Left kidney (tissue), 8 donors: ENCODE measurements at places on chromosomes 3 and 15.

DNA sequence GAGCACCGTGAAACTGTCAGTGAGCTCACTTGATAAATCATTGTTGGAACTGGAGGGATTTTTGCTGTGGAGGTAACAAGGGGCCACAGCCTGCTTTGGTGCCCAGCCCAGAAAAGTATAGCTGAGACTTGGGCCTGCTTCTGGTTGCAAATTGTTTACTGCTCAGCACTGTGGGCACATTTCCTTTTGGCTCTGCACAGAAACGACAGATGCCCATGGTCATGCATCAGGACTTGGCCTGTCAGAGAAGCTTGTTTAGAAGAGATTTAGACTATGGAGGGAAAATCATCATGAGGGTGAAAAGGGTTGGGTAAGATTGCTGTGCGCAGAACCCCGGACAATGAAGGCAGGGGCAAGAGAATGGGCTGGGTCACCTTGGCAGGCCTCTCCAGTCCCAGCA lies 286.1 kb upstream of the CTNNB1 start:
- DNase-seq: no peak

- DNase-seq: no peak
These were observed 34.8 kb downstream of the CHRD start for GRCh38 chr3:184414418-184415202.

DNA sequence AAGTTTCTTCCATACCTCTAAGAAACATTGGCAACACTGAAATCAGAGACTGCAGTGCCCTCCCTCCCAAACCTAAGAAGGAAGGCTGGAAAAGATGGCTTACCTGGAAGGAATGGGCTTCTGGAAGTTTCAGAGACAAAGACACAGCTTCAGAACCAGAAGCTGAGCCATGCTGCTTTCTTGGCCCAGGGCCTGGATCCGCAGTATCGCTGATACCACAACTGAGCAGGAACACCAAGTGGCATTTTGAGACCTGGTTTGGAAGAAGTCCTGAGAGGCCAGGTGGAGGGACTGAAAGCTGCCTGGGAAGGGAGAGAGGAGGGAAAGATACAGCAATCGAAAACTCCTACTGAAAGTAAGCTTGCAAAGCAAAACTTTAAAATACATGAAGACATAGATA lies 19.8 kb downstream of the GPR160 start:
- DNase-seq: no peak

DNA sequence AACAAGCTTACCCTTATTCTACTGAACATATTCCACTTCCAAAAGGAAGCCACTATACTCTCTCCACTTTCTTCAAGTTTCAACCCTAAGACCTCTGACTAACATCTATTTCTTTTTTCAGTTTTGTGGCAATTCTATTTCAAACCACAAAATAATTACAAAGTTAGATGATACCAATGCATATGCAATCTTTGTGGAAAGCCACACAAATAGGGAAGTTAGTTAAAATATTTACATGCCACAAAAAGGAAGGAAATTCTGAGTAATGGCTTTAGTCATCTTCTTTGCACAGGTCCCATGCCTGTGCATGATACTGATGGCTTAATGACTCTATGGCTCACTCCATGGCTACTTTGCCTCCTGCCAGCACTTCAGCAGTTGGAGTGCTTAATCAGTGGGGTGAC lies 57.0 kb upstream of the MCTP2 start:
- DNase-seq: no peak

- no peak for DNase-seq
These were observed 54.3 kb downstream of the NTRK3 start for GRCh38 chr15:88202231-88202630.

DNA sequence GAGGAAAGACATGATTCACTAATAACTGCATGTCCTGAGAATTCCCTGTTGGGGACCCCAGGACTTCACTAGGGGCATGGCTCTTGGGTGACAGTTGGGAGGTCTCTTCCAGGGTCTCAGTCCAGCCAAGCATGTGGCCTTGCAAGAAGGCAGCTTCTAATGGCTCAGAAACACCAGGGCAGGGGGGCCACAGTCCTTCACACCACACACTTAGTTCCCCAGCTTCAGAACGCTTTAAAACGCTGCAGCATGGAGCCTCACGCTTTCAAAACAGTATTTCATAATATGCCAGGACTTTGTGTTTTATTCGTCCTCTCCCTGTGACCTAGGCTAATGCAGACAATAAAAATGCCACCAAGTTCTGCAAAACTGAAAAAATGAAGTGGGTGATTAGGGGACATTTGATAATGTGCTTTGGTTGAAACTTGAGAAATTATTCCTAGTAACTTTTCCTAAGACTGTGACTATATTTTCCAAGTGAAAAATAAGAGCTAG lies 48.4 kb upstream of the LIMD1 start:
- no peak for DNase-seq

- no peak for DNase-seq
These were observed 24.8 kb downstream of the ZBTB38 start for GRCh38 chr3:141392897-141393734.

DNA sequence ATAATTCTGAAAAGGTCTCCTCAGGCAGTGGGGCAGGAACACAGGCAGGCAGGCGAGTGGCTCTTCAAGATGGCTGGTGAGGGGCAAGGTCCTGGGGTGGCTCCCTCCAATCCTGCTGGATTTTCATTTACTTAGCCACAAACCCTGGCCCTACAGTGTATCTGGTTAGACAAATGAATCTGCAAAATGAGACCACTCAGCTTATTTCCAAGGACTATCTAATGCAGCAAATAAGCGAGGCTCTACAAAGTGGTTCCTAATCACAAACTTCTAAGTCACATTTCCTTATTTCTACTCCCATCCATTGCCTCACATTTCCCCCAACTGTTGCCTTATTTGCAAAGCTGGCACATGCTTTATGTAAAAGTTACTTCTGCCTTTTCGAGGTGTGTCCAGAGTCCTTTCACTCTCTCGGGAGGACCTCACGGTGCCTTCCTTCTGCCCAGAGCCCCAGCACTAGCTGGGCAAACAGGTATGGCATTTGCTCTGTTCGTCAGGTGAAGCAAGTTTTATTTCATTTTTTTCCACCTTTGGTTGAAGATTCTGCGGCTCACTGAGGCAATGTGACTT lies 40.5 kb downstream of the CCDC12 start:
- no peak for DNase-seq

GRCh38 chr3:61908382-61908781 lies 347.0 kb downstream of the PTPRG start:
- no peak for DNase-seq

- DNase-seq: no peak
These were observed 62.6 kb downstream of the DOCK3 start for GRCh38 chr3:50737193-50737905.

DNA sequence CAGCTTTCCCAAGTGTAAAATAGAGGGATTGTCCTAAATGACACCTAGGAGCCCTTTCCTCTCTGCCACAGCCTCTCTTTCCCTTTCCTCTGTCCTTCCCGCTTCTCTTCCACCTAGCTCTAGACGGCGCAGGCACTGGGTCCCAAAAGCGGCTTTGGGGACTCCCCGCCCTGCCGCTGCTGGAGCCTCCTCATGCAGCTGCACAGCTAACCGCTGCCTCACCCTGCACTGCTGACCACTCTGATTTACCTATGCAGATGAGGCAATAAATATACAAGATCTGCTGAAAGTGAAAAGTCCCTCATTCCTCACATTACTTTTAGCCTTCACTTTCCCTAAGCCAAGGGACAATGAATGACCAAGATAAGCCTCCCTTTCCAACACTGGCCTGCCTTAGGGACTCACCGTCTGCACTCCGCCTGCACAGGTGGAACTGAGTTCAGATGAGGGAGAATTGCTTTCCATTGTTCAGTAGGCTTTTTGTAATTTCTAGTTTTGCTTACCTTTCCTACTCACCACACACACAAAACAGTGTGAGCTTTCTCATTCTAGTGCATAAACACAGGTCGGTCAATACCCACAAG lies 197.5 kb upstream of the BCL6 start:
- no peak for DNase-seq

DNA sequence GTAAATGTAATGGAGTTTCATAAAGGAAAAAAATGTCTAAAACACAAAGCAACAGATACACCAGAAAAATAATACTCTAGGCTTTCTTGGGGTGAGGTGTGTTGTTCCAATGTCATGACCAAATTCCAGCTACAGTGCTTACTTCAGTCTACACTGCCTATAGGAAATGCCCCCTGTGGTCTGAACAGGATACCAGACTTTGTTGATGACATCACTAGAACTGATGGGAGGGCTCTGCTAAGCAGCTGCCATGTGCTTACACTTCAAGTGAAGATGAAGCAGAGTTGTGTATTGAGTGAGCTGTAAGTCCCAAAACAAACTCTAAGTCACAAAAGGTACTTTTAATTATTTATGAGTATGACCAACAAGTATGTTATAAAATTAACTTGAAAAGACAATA lies 456.1 kb upstream of the IL12A start:
- DNase-seq: no peak

DNA sequence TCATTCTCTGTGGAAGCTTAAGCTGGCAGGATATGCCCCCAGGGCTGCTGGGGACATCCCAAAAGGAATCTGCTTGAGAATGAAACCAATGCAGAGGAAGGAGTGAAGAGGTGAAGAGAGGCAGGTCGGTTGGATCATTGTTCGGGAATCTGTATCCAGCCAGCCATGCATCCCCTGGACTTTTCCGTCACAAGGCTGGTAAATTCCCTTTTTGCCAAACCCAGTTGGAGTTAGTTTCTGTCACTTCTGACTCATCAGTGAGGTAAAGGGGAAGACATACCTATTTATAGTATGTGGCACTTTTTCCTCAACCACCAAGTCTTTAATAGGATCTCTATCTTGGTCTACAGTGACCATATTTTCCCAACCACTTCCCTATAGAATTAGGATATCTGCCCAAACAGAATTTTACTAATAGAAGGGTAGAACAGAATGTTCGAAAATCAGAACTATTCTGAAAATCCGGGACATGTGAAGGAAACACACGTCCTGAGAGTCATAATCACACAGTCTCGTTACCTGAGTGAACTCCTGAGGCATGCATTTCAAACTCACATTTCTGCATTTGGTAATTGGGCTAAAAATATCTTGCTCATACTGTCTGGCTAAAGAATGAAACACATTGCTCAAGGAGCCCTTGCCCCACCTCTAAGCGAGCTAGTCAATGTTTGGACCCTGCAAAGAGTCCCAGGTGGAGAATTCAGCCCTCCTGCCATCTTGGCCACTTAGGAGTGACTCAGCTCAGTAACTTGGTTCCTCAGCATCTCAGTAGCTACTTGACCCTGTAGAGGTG lies 289.7 kb upstream of the ADAMTS9 start:
- DNase-seq: no peak

DNA sequence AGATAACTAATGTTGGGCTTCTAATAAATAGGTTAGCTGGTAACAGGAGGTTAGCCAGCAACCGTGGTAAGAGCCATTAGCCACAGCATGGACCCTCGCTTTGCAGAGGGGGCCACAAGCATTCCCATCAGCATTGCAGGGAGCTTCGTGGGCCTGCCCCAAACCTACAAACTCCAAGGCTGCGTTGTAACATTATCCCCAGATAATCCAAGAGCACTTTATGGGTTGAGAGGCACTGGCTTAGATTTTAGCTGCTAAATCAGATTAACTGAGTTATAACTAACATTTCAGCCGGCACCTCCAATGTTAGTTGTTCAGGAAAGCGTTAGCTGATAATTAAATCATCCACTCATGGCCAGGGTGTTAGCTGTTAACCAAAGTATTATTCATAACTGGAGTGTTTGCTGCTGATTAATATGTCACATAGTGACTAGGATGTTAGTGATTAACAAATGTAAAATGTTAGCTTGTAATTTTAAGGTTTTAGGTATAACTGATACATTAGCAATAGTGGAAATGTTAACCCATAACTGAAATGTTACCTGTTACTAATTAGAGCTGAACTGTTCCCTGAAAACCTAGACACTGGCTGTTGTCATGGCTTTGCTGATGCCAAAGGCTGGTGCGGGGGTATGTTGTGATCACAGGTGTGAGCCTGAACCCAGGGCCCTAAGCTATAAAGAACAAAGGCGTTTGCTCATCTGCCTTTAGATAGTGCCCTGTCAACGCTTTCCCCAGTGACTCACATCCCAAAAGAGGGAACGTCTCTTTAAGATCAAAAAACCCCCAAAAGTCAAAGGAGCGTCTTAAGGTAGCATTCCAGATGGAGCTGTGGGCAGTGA lies 56.2 kb downstream of the SLC6A6 start:
- DNase-seq: no peak

GRCh38 chr3:143720381-143720780 lies 127.9 kb downstream of the SLC9A9 start:
- DNase-seq: no peak

DNA sequence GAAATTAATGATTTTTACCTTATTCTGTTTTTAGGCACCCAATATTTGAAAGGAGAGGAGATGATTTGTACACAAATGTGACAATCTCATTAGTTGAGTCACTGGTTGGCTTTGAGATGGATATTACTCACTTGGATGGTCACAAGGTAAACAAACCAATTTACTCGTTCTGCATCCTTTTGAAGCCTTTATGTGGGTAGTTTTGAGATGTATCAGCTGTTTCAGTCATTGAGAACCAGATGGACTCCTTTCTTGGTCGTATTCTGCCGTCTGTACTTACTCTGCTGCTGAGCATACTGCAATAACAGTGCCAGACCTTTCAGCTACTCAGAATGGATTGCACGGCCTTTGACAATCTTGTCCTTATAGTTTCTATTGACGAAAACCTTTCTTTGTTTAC lies 13.3 kb downstream of the DNAJB11 start:
- DNase-seq: no peak

- DNase-seq: no peak
These were observed 331 bp downstream of the RNU6-1 start for GRCh38 chr15:67839499-67839928.

GRCh38 chr3:39115870-39116269 lies 8.4 kb downstream of the TTC21A start:
- DNase-seq: no peak

DNA sequence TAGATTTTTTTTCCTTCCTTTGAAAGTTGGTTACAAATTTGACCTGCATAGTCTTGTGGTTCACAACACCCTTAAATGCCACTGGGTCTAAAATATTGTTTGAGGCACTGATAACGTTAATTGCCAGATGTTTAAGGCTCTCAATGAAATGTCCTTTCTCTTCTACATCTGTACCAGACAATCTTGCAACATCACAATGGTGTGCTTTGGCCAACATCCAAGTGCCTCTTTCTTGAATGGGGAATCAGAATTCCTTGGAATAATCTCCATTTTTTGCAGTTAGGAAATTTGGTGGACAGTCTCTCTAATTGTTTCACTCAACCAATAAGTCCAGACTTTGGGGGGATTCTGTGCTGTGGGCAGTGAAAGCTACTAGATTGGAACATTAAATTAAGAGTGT lies 26.0 kb upstream of the PEX5L start:
- DNase-seq: no peak
